ENCODE measurements at places on chromosomes 1 and 21. TPM values are rescaled to one million over a fixed set of nuclear protein-coding genes. Genes with fewer than 3 reads are reported as not detected.

Gene S100A9
- total RNA-seq, result 4.8 TPM

Gene NFASC
- total RNA-seq, result 0.31 TPM

Gene EPRS1
- 117 TPM for total RNA-seq

Gene FCRL2
- not detected for total RNA-seq

Gene EFCAB14
- total RNA-seq, result 84.2 TPM

Gene KCNJ10
- not detected for total RNA-seq

Gene CLDN17
- not detected for total RNA-seq

Gene KCNQ4
- 1.5 TPM for total RNA-seq

Gene FCGR2B
- total RNA-seq, result 0.23 TPM

Gene TNFRSF4
- total RNA-seq, result 2.4 TPM

Gene NMNAT2
- total RNA-seq, result not detected

Gene ITLN2
- not detected for total RNA-seq

Gene IQGAP3
- total RNA-seq, result 30.3 TPM

Gene NPL
- 5.6 TPM for total RNA-seq

Gene EPHX1
- 2.5 TPM for total RNA-seq

Gene TPTE
- total RNA-seq, result not detected

Gene CCDC185
- total RNA-seq, result not detected

Gene SIK1
- 25.9 TPM for total RNA-seq

Gene ABCA4
- total RNA-seq, result not detected

Gene TNNI3K
- total RNA-seq, result 0.45 TPM

Gene BARHL2
- total RNA-seq, result not detected

Gene LAMC2
- not detected for total RNA-seq

Gene TNFRSF1B
- 246 TPM for total RNA-seq

Gene USP16
- total RNA-seq, result 40.9 TPM

Gene GPR161
- not detected for total RNA-seq

Gene LPAR3
- 4.2 TPM for total RNA-seq

Gene MAP10
- total RNA-seq, result 4.5 TPM

Gene SYCP1
- total RNA-seq, result not detected

Gene ANGPTL1
- total RNA-seq, result not detected

Gene LRRC53
- total RNA-seq, result not detected

Gene CYP2J2
- 3.6 TPM for total RNA-seq

Gene CFHR3
- not detected for total RNA-seq

Gene SPRTN
- 14.7 TPM for total RNA-seq

Gene SH3D21
- 24.9 TPM for total RNA-seq

Gene BTBD8
- total RNA-seq, result 2.6 TPM

Gene OR2T2
- total RNA-seq, result not detected

Gene KIF14
- total RNA-seq, result 20.1 TPM

Gene PGLYRP4
- not detected for total RNA-seq

Gene OR2L3
- total RNA-seq, result not detected

Gene S100A12
- total RNA-seq, result not detected

Gene BSND
- not detected for total RNA-seq

Gene PLPPR4
- not detected for total RNA-seq

Gene C1orf185
- not detected for total RNA-seq

Gene TMEM234
- 16.5 TPM for total RNA-seq

Gene DTL
- total RNA-seq, result 49.7 TPM

Gene SLAMF1
- total RNA-seq, result 42.6 TPM

Measured in activated naive CD8-positive, alpha-beta T cell treated with anti-CD3 and anti-CD28 coated beads, Interleukin-2, amount 10 ng/mL, durations not matched to agents 7 days and 5 days (primary cell).